Adrenal gland (tissue), 19 donors: ENCODE measurements at places on chromosomes 4 and X. TPM values are rescaled to one million over a fixed set of nuclear protein-coding genes. Genes with fewer than 3 reads are reported as not detected.

Gene PKD2
- 19.2 TPM for polyA plus RNA-seq

Gene PF4V1
- not detected for polyA plus RNA-seq

Gene XIAP
- polyA plus RNA-seq = 16.5 TPM

Gene CYSLTR1
- polyA plus RNA-seq = 1.9 TPM

Gene TNIP3
- polyA plus RNA-seq = 0.24 TPM

Gene HPGDS
- 1.2 TPM for polyA plus RNA-seq

DNA sequence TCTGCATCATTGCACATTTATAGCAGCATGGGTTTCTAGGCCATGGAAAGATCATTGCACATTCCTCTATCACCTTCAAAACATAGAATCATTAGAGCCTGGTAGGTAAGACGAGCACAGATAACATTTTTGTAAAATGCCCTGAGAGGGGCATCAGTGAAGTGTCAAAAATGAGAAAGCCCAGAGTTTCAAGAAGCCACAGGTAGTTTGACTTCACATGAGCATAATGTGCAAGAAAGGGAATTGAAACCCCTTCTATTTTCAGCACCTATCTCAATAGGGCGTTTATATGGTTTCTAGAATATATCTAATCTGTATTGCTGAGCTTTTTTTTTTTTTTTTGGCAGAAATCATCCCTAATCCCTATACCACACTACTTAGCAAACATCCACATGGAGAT lies 2441.7 kb downstream of the ARAP2 start:
- no peak for DNase-seq

- DNase-seq = no peak
These were observed 212.7 kb downstream of the SOX3 start for GRCh38 chrX:140292188-140292587.

DNA sequence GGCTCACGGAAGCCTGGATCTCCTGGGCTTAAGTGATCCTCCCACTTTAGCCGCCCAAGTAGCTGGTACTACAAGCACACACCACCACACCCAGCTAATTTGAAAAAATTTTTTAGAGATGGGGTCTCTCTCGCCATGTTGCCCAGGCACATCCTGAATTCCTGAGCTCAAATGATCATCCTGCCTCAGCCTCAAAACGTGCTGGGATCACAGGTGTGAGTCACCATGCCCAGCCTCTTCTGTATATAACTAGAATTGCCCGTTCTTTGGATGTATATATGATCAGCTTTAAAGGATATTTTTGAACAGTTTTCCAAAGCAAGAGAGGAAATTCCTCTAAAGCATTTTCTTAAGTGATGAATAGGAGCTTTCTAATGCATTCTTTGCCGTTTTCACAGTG lies 22.7 kb downstream of the ZFP42 start:
- DNase-seq = no peak

DNA sequence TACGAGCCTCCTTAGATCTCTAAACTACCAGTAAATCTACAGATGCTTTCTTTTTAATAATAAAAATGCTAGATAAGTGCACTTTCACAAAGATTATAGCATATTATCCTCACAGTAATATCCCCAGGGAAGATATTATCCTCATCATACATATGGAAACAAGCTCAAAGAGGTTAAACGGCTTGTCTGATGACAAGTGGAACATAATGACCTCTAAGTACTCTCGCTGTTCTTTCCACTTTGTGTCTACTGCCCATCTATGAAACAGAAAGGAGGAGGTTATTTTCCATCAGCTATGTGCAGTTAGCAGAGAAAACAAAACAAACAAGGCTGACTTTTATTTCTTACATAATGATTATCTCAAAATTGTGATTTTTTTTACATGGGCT lies 42.8 kb upstream of the PRDM8 start:
- DNase-seq = no peak

DNA sequence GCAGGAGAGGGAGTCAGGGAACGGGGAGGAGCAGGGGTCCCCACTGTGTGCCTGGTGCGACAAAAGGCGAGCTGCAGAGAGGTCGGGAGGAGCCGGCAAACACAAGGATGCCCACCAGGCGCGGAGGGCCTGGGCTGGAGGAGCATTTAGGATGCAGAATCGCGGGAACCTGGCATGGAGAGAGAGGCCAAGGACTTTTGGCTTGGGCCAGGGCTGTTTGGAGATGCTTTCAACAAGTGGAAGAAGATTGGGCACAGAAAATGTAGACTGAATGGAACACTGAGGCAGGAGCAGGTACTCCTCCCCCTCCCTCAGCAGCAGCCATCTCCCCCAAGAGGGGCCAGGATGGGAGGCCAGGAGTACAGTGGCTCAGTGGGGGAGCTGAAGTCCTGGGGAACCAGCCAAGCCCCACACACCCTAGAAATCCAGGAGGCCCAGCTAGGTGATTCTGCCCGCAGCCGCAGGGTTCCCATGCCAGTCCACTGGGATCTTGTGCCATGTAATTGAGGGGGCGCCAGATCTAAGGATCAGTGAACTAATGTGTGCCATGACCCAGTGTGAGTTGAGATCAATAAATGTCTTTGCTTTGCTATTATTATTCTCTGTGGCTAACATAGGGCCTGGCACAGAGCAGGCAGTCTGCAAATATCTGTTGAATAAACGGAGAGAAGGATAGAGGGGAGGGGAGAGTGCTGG lies 1.1 kb upstream of the ABLIM2 start:
- no peak for DNase-seq
